ENCODE measurements at places on chromosomes 5 and 9.

DNA sequence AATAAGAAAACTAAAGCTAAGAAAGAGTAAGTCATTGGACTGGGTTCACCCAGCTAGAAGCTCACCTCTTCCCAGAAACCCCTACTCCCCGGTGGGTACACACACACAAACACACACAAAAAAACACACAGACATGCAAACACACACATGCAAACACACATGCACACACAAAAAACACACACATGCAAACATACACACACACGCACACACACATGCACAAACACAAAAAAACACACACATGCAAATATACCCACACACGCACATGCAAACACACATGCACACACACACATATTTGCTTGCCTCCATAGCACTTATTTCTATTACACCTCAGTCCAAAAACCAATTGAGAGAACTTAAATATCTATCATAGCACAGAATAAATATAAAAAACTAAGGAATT, 26.1 kb downstream of the RETREG1 start:
- no peak for DNase-seq

- no peak for DNase-seq
These were observed 60.1 kb downstream of the FOCAD start for GRCh38 chr9:20744036-20744630.

DNA sequence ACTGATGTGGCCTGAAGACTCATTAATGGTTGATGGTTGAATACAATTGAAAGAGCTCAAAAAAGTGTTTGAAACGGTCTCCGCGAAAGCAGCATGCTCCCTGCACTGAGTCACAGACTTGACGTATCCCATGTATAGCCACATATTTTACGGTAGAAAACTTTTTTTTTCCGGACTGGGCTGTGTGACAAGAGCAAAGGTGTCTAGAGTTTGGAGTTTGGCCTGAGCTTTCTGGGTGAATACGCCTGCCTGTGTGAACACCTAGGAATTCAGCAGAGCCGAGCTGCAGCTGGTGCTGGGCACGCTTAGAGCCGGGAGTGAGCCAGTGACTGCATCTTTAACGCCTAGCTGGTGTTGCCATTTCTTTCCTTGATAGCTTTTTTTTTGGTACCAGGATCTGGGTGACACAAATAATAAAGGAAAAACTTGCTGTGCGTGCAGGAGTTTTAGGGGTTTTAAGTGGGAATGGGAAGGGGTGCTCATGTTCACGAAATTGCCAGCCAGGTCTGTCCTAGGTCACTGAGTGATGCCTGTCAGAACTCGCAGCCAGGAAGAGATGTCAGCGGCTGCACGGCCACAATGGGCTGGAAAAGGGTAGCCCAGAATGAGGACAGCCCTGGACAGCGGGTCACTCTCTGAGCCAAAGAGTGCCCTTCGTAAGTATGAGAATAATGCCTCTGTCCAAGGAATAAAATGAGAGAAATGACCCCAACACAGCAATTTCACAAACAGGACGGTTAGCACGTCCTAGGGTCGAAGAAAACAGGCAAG, 51.7 kb downstream of the PSMB7 start:
- no peak for DNase-seq

- DNase-seq: no peak
These were observed 219.2 kb downstream of the AGTPBP1 start for GRCh38 chr9:85522459-85523092.

- no peak for DNase-seq
These were observed 62.4 kb downstream of the RAI14 start for GRCh38 chr5:34718516-34718915.

GRCh38 chr5:92838253-92838652, 742.8 kb downstream of the NR2F1-AS1 start:
- DNase-seq: no peak

DNA sequence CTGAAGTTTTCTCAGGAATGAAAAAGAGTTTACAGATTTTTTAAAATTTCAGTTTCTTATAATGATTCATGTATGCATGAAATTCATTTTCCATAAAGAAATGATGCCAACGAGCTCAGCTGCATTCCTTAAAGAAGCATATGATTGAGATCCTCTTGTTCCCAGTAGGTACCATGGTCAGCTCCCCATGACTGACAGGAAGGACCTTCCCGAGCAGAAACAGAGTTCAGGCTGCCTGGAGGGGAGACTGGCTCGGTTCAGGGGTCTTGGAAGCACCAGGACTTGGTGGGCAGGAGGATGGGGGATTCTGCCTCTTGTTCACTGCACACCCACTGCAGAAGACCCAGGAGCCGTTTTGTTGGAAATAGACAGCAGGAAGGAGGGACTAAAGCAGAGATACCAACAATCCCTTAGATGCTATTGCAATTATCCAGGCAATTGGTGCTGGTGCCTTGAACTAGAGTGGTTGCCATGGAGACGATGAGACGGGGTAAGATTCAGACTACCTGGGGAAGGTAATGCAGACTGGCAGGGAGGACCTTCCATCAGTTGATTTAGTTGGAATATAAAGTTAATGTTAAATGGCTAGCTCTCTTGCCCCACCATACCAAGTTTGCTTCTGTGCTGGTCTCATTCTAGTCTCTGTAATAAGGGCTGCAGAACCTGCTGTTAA, 447.8 kb downstream of the MTRR start:
- no peak for DNase-seq

DNA sequence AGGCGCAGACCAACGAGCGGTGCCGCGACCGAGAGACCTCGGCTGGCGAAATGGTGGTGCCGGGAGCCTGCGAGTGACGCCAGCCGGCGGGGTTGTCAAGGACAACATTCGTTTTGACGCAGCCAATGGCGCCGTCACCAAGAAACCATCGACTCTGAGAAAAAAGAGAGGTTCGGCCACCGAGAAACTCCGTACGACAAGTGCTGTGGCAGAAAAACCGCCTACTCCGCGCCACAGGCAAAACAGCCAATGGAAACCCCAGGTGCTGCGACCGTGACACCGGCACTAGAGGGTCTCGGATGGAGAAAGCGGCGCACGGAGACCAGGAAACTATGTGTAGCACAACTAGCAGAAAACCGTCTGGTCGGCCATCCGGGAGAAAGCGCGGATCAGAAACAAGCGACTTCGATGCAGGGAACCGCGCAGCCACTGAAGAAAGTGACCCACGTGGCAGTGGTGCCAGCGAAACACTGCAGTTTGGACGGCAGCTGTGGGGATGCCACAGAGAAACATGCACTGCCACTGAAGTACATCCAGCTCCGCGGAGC, 88.8 kb downstream of the ANXA2R start:
- no peak for DNase-seq

Data from Panc1 (cell line).